Activated T-helper 1 cell treated with Interleukin-2 at 50 U/mL for 16 hours (primary cell): ENCODE measurements at places on chromosomes 5 and 9.

GRCh38 chr5:9536717-9537116, 9.2 kb downstream of the SEMA5A start:
- no peak for DNase-seq

DNA sequence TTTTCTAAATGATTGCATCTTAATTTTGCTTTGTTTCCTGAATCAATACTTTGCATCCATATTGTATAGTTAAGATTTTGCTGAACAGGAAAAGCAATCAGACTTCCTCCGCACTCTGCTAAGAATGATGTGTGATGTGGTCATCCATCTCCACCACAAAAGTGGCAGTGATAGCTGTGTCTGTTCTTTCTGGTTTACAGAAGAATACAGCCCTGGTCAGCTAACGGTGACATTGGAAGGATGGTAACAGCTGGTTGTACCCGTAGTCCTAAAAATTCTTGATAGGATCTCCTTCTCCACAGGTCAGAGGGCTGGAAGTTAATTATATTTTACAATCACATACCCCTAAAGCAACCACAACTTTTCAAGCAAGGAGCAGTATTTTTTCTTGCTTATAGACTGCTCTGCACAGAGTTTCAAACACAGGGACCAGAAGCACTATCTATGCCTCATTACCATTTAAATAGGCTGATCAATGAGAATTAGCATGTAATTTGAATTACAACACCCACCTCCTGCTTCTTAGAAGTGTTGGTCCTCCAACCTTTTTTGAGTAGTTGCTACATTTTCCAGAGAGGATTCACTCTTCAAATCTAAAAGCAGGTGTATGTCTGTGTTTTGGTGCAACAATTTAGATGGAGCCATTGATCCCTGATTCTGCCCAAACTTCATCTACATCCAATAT, 1191.9 kb upstream of the NUDT12 start:
- DNase-seq: no peak

GRCh38 chr5:11459716-11460115, 444.5 kb downstream of the CTNND2 start:
- DNase-seq: no peak

- DNase-seq: no peak
Observed at GRCh38 chr9:136899196-136899595, 12.9 kb downstream of the TRAF2 start.
